ENCODE measurements at places on chromosomes 12 and 14. TPM values are rescaled to one million over a fixed set of nuclear protein-coding genes. Genes with fewer than 3 reads are reported as not detected.

- peak; percentile 53 for DNase-seq
Observed at GRCh38 chr12:68733661-68734071, 12.3 kb upstream of the SLC35E3 start.

GRCh38 chr12:7788294-7788660 is 925 bp upstream of the NANOG start:
- DNase-seq, result no peak

GRCh38 chr14:81164167-81164774 is 56.5 kb downstream of the GTF2A1 start:
- peak; percentile 85 for DNase-seq

- DNase-seq, result no peak
Observed at GRCh38 chr12:105888696-105889095, 250.1 kb downstream of the NUAK1 start.

- DNase-seq, result peak; percentile 22
Observed at GRCh38 chr14:51328064-51328771, 88.2 kb downstream of the TMX1 start.

DNA sequence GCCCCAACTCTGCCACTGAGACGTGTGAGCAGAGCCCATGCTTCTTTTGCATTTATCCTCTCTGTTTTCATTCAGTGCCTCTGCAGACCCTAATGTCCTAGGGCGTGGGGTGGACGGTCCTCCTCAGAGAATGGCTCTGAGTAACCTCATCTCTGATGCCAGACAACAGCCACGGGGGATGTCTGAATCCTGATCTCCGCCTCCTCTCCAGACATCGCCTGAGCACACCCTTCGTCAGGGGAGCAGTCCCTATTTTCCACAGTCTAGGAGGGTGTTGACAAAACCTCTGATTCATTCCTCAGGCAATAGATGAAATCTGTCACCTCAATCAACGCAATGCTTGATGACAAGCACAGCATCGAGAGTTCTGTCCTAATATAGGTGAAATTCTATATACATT is 109.2 kb upstream of the DYRK2 start:
- DNase-seq, result no peak

DNA sequence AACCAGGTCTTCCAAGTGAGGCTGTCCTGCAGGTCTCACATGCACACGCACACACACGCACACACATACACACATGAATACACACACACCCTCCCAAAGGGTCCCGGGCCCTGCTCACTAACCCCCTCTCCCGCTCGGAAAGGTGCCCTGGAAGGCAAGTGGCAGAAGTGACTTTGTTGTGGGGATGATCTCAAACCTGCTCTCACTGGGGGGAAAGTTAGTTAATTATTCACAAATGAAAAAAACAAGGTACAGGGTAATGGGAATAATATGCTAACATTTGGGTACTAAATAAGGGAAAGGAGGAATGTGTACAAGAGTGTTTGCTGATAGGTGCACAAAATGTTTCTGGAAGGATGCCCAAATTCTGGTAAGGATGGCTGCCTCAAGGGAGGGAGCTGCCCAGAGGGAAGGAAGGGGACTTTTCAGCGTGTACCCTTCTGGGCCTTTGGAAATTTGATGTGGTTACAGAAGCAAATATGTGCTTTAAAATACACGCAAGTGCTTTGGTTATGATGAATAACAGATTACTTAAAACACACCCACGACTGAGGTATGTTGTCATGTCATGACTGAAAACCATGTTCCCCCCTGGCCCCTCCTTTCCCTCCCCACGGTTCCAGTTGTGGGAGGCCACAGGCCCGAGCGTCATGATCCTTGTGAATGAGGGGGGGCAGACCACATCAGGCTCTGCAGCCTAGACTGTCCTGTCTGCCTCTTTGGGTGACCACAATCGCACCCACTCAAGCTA is 43.3 kb upstream of the PLEKHG6 start:
- no peak for DNase-seq

- no peak for DNase-seq
Observed at GRCh38 chr14:104406831-104407230, 172.7 kb upstream of the C14orf180 start.

DNA sequence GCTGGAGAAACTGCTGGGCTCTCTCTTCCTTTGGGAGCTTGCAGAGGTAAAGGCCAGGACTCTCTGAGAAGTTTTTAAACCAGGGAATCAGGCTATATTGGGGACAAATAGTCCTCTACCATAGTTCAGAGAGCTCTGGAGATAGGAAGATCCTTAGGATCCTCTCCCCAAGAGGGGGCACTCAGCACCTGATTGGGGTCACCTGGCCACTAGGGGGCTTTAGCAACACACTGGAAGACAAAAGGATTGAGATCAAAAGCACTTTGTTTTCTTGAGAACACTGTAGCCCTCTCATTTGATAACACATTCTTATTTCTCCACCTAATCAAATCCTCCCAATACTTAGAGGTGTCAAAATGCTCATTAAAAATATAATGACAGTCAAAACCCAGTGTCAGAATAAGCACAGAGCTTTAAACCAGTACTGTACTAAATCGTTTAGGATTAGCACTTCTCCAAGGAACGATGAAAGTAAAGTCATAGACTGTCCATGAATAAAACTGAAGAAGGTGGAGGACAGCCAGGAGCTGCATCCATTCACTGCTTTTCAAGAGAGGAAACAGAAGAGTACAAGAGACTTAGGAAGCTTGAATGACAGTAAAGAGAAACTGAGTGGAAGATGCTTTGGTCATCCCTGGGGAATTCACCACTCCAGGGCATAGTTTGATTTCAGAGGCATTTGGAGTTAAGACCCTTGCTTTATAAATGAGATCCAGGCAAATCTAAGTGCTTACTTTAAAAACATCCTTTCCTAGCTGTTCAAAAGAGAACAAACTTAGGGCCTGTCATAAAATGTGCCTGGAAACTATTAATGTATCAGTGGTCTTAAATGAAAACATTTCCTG is 26.5 kb downstream of the BMP4 start:
- peak; percentile 43 for DNase-seq

DNA sequence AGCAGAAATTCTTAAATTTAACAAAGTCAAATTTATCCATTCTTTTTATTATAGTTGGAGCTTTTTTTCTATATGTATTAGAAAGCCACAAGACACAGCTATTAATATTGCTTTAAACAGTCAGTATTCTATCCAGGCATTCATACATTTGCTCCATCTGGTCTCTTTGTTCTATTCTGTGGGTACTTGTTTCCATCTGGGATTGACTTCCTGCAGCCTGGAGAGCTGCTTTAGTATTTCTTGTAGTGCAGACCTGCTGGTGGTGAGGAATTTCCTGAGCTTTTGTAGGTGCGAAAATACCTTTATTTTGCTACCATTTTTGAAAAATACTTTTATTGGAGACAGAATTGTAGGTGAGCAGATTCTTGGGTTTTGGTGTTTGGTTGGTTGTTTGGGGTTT is 29.0 kb downstream of the CCDC60 start:
- DNase-seq, result no peak

GRCh38 chr12:12273291-12273957 is 6.6 kb upstream of the LRP6 start:
- DNase-seq, result no peak

- DNase-seq, result peak; percentile 32
Observed at GRCh38 chr14:95098984-95099599, 58.2 kb downstream of the DICER1 start.

DNA sequence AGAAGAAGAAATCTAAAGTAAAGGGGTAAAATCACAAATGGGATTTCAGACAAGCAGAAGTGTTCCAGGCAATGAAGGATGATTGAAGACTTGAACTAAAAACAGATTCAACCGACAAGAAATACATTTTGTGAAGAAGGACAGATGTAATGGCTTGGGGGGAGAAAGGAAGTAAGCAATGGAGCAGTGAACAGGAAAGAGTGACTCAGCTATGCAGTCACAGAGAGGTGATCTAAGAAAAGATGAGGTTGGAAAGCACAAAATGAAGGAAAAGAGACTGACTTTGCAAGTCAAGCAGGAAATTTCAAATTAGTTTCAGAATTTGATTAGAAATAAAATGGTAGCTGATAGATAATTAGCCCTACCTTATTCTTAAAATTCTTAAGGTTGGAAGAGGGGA is 66.5 kb downstream of the PUS7L start:
- no peak for DNase-seq

- DNase-seq, result no peak
Observed at GRCh38 chr12:92675092-92675865, 27.5 kb upstream of the PLEKHG7 start.

GRCh38 chr12:51218607-51219161 is 822 bp upstream of the POU6F1 start:
- no peak for DNase-seq

GRCh38 chr12:119374635-119375034 is 40.1 kb downstream of the CCDC60 start:
- no peak for DNase-seq

GRCh38 chr12:3885277-3886094 is 12.3 kb upstream of the PARP11 start:
- DNase-seq, result peak; percentile 55

DNA sequence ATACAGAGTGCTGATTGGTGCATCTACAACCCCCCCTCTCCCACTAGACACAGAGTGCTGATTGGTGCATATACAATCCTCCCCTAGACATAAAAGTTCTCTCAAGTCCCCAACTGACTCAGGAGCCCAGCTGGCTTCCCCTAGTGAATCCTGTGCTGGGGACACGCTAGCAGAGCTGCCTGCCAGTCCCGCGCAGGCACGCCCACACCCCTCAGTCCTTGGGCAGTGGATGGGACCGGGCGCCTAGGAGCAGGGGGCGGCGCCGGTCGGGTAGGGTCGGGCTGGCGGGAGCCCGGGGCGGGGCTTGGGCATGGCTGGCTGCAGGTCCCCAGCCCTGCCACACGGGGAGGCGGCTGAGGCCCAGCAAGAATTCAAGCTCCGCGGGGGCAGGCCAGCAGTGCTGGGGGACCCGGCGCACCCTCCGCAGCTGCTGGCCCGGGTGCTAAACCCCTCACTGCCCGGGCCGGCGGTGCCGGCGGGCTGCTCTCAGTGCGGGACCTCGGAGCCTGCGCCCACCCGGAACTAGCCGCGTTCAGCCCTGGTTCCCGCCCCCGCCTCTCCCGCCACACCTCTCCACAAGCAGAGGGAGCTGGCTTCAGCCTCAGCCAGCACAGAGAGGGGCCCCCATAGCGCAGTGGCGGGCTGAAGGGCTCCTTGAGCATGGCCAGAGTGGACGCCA is 64.3 kb upstream of the DDHD1 start:
- peak; percentile 82 for DNase-seq

DNA sequence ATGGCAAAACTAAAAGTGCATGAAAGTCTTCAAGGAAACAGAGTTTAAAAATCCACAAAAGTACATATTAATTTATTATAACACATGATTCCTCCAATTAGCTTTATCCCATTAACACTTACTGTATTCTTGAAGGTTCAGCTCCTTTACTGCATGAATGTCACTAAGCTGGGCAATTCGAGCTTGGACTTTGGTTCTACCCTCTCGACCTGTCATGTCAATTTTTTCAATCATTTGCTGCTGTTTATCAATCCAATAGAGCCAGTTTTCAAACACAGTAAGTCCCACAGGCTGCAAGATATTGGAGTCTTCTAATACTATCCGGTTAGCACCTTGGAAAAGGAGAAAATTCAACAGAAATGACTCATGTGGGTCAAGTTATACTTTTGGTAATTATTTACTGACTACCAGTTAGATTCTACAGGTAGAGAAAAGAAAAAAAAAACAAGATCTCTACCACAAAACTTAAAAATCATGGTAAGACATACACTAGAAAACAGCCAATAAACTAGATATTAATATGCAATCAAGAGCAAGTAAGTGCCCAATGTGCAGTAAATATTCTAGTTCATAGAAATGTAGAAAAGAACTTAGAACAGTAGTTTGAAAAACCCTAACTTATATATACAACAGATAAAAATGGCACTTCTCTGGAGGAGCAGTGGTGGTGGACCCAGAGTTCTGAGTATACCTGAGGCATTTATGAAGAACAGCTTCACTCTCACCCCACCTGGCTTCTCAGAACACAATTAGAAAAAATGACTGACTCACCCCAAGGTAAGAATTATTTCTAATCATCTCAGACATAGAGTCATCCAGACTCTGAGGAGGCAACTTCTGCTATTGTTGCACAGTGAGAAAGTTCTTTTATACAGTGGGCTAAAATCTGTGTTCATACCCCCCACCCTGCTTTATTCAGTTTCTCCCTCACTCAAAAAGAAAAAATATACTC is 67.7 kb downstream of the BCL2L14 start:
- no peak for DNase-seq

GRCh38 chr12:100229036-100229635 is 28.5 kb downstream of the ACTR6 start:
- DNase-seq, result no peak

GRCh38 chr12:126451809-126452208 is 1386.6 kb downstream of the AACS start:
- no peak for DNase-seq

- DNase-seq, result no peak
Observed at GRCh38 chr12:34288963-34289345, 266.7 kb downstream of the ALG10 start.

- no peak for DNase-seq
Observed at GRCh38 chr14:90905531-90905930, 89.3 kb upstream of the TTC7B start.

DNA sequence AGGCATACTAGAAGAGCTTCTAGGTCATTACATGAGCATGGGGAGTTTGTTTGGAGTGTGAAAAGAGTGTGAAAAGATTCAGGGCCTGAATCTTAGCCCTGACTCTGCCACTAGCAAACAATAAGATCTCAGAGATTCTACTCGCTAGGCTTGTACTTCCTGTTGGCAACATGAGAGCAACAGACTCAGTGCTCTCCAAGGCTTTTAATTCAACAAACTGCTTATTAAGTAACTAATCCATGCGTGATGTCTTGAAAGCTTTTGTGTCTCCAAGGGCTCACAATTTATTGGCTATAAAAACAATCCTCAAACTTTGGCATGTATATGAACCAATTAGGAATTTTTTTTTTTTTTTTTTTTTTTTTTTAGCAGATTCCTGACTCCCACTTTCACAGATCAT is 105.1 kb downstream of the STXBP6 start:
- no peak for DNase-seq

- DNase-seq, result no peak
Observed at GRCh38 chr12:91841822-91842221, 303.8 kb downstream of the BTG1 start.

DNA sequence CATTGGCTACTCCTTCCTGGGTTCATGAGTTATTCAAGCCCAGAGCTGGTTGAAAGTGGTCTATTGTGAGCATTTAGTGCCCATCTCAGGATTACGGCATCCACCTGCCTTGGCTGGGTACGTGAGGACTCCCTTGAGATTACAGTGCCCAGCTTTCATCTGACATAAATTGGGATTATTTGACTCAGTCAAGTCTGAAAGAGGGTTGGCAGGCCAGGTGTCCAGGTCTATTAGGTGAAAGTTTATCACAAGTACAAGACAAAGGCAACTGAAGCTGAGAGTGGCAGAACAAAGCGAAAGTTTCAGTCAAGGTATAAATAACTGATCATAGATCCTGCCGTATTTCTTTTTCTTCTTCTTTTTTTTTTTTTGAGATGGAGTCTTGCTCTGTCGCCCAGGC is 84.6 kb upstream of the ATF7IP start:
- no peak for DNase-seq

- no peak for DNase-seq
Observed at GRCh38 chr14:96559571-96559970, 57.4 kb downstream of the PAPOLA start.

The KRT82 gene
- not detected for polyA plus RNA-seq

The CLEC2D gene
- polyA plus RNA-seq, result 12.4 TPM

The TAS2R9 gene
- polyA plus RNA-seq, result 0.10 TPM

The KIF5A gene
- 1.9 TPM for polyA plus RNA-seq

The REC8 gene
- polyA plus RNA-seq, result 111 TPM

The CISTR gene
- polyA plus RNA-seq, result not detected

The TSPAN9 gene
- polyA plus RNA-seq, result 16.5 TPM

The LMNTD1 gene
- not detected for polyA plus RNA-seq

The MMP19 gene
- 15.8 TPM for polyA plus RNA-seq

The HOTAIR gene
- polyA plus RNA-seq, result not detected

The LIN7A gene
- polyA plus RNA-seq, result 1.6 TPM

The GPR132 gene
- polyA plus RNA-seq, result 1.8 TPM
